Skeletal muscle tissue (tissue), 5 donors: ENCODE measurements at places on chromosomes 12 and 14. TPM values are rescaled to one million over a fixed set of nuclear protein-coding genes. Genes with fewer than 3 reads are reported as not detected.

ASIC1 gene
- 2.6 TPM for total RNA-seq

CNTN1 gene
- total RNA-seq = 27.1 TPM

GDF3 gene
- 1.0 TPM for total RNA-seq

OTX2 gene
- total RNA-seq = not detected

ASCL1 gene
- total RNA-seq = not detected

PPP4R4 gene
- total RNA-seq = 0.52 TPM

ZNF891 gene
- 2.1 TPM for total RNA-seq

SLC6A15 gene
- 0.52 TPM for total RNA-seq

RERG gene
- 4.7 TPM for total RNA-seq
